ENCODE measurements at places on chromosomes 2 and 18. TPM values are rescaled to one million over a fixed set of nuclear protein-coding genes. Genes with fewer than 3 reads are reported as not detected.
A peak's percentile ranks its signal among the peaks of the same experiment; 100 is the strongest.

GRCh38 chr2:207937253-207937652, 88.1 kb downstream of the PLEKHM3 start:
- DNase-seq = no peak

DNA sequence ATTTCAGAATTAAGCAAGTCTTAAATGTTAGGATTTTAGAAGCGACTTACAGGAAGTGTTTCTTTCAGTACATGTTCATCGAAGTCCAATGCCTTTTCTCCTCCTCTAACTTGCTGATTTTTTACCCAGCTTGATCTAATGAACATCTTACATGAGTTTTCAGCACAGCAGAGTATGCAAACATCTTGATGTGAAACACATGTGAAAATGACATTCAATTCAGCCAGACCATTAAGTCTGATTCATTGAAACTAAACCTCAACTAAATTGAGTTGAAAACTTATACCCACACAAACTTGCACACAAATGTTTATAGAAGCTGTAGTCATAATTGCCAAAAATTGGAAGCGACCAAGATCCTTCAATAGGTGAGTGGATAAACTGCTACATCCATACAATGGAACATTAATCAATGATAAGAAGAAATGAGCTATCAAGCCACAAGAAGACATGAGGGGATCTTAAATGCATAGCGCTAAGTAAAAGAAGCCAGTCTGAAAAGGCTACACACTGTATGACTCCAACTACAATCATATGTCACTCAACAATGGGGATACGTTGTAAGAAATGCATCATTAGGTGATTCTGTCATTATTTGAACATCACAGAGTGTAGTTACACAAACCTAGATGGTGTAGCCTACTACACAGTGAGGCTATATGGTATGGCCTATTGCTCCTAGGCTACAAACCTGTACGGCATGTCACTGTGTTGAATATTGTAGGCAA, 18.5 kb downstream of the PSTPIP2 start:
- DNase-seq = no peak

The MYCN gene
- total RNA-seq = 0.15 TPM

DNA sequence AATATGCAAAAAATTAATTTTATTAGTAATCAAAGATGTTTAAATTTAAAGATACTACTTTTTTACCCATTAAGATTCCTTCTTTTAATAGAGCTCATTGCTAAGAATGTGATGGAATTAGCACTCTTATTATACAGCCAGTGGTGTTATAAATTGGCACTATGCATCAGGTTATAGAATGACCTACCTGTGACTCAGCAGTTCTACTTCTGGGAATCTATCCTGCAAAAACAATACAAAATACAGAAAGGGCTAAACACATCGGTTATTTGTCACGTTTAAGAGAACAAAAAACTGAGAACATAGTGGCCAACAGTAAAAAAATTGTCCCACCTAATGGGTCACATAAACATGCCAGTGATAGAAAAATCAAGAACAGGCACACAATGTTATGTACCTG, 9.4 kb upstream of the ADD2 start:
- DNase-seq = no peak

The GDF7 gene
- total RNA-seq = 0.26 TPM

DNA sequence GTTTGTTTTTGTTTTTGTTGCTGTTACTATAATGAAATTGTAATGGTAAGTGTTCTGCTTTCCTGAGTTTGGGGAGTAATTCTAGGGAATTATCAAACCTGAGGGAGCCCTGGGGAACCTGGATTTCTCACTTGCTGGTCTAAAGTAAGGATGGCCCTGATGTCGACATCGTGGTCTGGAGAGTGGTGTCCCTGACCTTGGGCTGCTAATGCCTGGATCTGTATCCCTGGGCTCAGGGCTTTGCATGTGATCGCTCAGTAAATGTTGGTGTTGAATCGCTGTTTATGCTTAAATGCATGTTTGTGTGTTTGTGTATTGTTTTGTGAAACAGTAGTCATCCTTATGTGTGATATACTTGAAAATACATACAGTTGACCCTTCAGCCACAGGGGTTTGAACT, 6.1 kb downstream of the ACP1 start:
- no peak for DNase-seq

The CD226 gene
- 95.7 TPM for total RNA-seq

- no peak for DNase-seq
These were observed 475.8 kb downstream of the TXNL1 start for GRCh38 chr18:56162311-56163265.

GRCh38 chr2:189521699-189522434, 58.7 kb downstream of the SLC40A1 start:
- no peak for DNase-seq

DNA sequence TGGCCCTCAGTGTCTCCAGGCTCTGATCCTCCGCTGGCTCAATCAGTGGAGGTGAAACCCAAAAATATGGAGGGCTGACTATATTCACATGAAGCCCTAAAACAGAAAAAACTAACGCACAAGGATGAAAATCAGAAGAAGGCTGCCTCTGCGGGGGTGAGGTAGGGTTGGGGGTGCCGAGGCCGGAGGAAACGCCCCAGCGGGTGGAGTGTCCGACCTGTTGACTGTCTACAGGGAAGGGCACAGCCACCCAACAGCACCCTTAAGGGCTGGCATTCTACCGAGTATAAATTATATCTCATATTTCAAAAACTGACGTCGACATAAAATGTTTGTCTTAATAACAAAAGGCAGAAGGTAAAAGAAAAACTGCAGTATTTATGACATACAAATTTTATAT, 223.5 kb downstream of the HDAC4 start:
- DNase-seq = no peak

DNA sequence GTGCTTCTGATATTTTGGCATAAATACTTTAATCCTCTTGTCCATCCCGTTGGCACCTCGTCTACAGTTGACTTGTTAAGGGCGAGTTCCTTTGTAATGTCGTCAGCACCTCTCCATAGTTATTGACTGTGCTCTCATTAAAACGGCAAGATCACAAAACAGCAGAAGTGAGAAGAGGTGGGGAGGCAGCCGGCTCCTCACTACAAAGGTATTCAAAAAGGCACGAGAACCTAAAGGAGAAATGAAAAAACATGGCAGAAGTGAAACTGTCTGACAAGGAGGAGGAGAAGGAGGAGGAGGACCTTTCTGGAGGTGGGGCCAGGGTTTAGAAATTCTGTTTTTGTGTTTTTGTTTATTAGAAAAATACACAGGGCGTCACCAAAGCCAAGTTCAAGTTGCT, 235.6 kb downstream of the BCL11A start:
- DNase-seq = no peak

GRCh38 chr18:46343931-46344372, 239.8 kb downstream of the HAUS1 start:
- DNase-seq = peak; percentile 68

DNA sequence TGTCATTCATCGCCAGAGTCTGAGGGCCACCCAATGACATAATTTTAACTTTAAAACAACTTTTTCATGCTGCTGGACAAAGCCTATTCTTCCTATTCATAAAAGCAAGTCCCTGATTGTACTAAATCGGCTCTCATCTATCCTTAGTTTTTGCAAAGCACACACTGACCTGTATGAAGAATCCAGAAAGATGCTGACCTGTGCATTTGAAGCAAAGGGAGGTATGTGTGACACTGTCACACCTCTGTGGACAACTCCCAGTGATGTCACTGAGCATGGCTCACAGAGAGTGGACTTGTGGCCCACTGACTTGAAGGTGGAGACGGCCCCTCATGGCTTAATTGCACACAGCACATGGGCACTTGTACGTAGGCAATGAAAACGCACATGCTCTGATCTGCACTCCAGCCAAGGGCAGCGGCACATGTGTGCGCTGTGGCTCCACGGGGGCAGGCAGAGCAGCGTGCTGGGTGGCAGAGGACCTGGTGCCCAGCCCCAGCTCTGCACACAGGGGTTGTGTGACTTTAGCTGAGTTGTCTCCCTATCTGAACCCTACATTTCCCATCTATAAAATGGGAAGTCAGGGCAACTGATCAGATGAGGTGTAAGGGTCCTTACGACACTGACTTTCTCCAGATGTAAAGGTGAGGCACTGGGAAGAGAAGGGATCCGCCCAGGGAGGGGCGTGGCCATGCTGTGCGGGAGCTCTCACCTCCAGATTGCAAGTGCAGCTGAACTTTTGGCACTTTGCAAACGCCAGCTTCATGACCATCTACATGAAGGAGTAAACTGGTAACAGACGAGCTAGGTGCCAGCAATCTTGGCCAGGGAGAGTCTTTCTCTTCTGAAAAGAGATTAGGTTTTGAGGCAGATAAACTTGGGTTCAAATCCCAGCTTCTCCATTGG, 14.3 kb upstream of the ODC1 start:
- DNase-seq = no peak

- DNase-seq = no peak
These were observed 67.9 kb downstream of the EIPR1 start for GRCh38 chr2:3309496-3310355.

- DNase-seq = no peak
These were observed 3.9 kb upstream of the TMEM163 start for GRCh38 chr2:134722728-134723127.

- peak; percentile 38 for DNase-seq
These were observed 4.4 kb upstream of the NEU4 start for GRCh38 chr2:241804326-241805229.

The ELOA2 gene
- total RNA-seq = not detected

GRCh38 chr2:144350151-144350802, 169.6 kb downstream of the ZEB2 start:
- DNase-seq = no peak

GRCh38 chr2:233867993-233868532, at the start of gene MSL3B:
MSL3B (minus strand) TSS chr2:233868386.
- peak; percentile 63 for DNase-seq

The TEKT4 gene
- total RNA-seq = not detected

DNA sequence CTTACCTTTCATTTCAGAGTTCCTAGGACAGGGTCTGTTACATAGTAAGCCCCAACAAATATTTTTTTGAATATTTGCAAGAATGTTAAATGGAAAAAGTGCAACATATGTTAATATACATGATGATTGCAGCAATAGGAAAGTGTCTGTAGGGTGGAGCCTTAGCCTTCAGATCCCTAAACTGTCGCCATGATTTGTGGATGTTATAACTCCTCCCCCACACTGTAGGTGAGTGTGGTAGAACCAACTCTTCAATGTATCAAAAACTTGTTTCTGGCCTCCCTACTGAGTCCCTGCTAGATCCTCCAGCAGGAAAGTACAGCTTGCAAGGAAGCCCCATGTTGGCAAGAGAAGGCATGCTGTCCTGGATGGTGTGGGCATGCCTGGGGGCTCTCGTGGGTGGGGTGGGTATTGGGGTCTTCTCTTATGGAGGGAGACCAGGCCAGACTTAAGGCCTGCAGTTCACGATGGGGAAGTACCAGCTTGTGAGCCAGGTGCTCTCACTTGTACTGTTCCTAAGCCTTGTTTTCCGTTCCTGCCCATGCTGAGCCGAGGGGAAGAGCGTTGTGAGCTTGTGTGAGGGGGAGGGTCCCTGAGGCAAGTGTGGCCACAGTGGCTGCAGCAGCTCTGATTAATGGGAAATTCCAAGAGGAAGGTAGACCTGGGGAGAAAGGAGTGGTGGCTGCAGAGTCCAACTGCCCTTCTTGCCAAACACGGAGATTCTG, 11.4 kb downstream of the FHOD3 start:
- DNase-seq = no peak

The CYS1 gene
- not detected for total RNA-seq

DNA sequence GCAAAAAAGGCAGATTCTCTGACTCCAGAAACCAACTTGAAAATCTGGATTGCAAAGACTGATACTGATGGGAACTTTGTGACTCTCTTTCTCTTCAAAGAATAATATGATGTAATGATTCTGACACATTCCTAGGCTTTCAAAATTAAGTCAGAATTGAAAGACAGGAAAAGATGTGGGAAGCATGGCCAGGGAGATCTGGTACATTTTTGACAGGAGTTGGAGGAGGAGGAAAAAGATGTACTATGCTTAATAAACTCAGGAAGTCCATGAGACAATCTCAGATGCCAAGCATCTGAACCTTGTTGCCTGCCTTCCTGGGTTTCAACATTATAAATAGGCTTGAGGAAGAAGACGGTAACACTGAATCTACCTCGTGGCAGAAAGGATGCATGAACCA, 34.2 kb downstream of the KLF7 start:
- no peak for DNase-seq

GRCh38 chr2:228653884-228654283, 472.4 kb upstream of the SPHKAP start:
- no peak for DNase-seq

The AQP4 gene
- not detected for total RNA-seq

The SCYGR2 gene
- total RNA-seq = not detected

GRCh38 chr18:25067275-25068025, 284.5 kb downstream of the ZNF521 start:
- no peak for DNase-seq

The TUBA3E gene
- total RNA-seq = not detected

Measured in CD4-positive, alpha-beta memory T cell (primary cell).